Diencephalon (tissue), 1 donor: ENCODE measurements at places on chromosomes 7 and 10. TPM values are rescaled to one million over a fixed set of nuclear protein-coding genes. Genes with fewer than 3 reads are reported as not detected.

PITX3 gene
- total RNA-seq, result 0.69 TPM

ITPRID1 gene
- total RNA-seq, result 0.23 TPM

HTR5A gene
- 2.5 TPM for total RNA-seq

CHN2 gene
- 43.6 TPM for total RNA-seq

ANXA8 gene
- total RNA-seq, result not detected

TMEM236 gene
- 0.23 TPM for total RNA-seq

FAM25A gene
- not detected for total RNA-seq

ANXA8L1 gene
- not detected for total RNA-seq
